Stimulated activated CD4-positive, alpha-beta T cell treated with anti-CD3 and anti-CD28 coated beads, Interleukin-2, amount 100 ng/mL, for 4 hours (primary cell): ENCODE measurements at places on chromosomes 5 and 9.

DNA sequence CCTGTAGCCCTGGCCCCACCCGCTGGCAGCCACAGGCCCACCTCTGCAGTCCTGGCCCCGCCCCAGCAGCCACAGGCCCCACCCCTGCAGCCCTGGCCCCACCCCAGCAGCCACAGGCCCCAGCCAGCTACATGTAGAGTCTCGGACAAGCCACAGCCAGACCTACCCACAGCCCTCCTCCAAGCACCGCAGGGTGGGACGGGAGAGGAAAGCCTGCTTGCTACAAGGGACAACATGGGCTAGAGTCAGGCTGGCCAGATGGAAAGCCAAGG is 49.5 kb upstream of the SARDH start:
- no peak for DNase-seq

DNA sequence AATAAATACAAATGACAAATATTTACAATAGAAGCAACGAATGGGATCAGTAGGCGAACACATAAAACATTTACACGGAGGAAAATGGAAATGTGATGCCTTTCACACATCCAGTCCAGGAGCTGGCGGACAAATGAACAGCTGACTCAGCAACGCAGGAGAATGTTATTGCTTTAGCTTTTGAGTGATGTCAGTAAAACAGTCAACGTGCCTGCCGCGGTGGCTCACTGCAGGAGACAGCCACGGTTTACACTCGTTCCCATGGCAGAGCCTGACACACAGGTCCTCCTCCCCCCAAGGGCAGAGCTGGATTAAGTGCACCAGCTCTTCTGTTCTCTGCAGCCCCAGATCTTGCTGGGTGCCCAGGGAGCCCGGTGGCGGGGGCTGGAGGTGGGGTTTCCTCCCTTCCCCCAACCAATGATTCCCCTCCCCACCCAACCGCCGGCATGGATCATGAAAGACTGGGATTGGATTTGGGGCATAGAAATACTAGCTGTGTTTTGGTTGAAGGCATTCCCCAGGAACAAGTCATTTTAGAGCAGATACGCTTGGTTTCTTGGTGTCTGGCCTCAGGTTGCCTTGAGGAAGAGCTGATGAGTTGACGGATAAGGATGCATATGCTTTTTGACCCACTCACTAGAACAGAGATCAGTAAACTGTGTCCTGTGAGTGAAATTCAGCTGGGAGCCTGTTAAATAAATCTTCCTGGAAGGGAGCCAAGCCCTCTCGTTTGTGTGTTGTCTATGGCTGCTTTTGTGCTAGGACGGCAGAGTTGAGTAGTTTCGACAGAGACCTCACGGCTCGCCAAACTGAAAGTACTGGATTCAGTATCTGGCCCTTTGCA is 12.5 kb downstream of the STC2 start:
- DNase-seq: no peak

GRCh38 chr5:158903006-158903405 is 196.7 kb downstream of the EBF1 start:
- DNase-seq: no peak

- no peak for DNase-seq
Observed at GRCh38 chr5:38723426-38723825, 122.4 kb upstream of the OSMR start.

- no peak for DNase-seq
Observed at GRCh38 chr9:75599126-75599525, 291.3 kb upstream of the PCSK5 start.

DNA sequence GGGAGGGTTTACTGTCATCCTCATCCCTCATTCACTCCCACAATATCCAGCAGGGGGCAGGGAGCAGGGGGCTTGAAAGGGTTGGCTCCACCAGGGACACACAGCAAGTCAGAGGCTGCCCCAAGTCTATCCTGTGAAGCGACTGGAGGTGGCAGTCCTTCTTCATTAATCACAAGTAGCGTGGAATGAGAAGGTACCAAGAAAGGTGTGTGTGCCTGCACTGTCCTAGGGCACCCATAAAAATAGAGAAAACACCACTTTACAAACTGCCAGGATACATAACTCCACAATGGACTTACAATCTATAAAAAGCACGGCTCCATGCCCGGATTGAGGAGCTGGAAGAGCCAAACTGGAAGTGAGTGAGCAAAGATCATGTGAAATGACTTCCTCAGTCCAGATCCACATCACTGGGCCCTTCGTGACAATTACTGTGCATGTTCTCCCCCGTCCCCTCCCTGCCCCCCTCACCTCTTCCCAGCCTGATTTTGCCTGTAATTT is 183.9 kb downstream of the SLIT3 start:
- no peak for DNase-seq

DNA sequence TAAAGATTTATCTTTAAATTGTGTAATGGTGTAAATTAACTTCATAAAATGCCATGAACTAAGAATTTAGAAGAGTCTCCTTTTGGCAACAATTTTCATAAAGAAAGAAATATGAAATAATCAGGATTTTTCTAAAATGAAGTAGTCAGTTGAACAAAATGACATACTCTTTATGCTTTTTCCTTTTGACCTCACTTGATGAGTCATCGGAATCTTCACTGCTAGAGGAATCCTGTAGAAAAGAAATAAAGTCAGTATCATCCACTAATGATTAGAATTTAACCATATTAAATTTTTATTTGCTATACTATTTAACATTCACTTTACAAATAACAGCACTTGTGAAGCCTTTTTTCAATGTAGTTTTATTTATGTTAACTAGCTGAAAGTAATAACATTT is 26.1 kb downstream of the CHD1 start:
- no peak for DNase-seq

GRCh38 chr5:132026516-132027008 is 15.1 kb upstream of the ACSL6 start:
- no peak for DNase-seq

DNA sequence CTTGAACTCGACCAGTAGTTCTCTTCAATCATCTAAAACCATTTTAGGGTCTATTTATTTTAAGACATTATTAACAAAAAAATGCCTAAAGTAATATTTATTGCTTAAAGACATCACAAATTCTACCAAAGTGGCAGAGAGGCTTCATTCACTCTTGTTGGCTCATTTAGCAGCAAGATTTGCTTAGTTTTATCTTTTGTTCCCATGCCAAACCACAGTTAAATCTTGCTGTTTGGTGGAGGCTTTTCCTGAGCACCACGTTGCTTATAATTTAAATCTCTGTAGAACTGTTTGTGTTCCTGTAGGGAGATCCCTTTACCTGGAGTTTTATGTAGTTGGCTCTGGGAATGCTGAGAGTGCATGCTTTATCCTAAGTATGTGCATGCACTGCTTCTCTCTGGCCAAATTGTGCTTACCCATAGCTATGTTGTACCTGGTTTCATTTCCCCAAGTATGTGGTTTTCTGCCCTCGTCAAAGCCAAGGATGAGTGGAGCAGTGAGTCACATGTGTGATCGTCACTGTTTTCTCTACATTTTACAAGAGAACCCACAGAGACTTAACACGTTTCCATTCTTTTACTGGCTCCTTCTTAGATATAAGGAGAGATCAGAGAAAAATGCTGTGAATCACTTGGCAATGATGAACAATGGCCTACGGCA is 42.1 kb upstream of the MAST4 start:
- no peak for DNase-seq

DNA sequence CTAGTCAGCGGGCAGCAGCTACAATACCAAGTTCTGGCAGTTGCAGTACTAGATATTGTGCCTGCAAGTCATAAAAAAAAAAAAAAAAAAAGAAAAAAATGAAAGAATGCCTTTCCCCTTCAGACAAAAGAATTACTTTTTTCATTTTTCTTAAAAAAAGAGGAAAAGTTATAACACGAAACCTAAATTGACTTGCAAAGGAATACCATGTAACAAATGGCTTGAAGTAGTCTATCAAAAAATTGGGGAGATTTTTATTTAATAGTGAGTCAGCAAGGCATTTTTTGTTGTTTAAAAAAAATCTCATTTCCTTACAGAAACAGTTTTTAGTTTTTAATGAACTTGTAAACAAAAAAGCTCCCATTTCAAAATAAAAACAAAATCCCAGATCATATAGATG is 55.6 kb downstream of the CSNK1A1 start:
- DNase-seq: no peak

DNA sequence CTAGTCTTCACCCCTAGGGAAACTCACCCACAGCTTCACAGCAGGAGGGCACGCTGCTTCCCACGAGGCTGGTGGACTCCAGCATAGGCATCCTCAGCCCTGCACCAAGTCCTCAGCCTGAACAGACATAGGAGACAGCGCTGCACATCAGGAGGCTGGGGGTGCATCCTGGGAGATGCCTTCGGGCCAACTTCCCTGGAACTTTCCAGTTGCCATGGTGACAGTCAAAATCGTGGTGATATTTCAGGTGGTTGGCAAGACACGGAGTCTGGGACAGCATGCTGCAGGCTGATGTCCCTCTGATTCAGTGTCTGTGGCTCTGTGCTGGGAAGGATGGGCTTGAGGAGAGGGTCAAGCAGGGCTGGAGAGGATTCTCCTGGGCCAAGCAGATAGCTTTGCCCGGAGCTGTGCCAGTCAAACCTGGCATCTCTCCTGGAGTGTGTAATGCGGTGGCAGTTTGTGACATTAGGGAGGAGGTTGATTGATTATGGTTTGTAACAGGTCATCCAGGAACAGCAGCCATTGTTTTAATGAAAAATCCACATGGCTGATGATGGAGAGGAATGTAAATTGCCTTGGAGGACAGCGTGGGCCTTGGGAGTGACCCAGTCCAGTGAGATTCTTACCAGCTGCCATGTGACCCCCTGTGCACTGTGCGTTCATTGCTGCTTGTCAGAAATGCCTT is 35.6 kb upstream of the SEMA4D start:
- DNase-seq: no peak

GRCh38 chr5:169694091-169694625 is 57.1 kb downstream of the DOCK2 start:
- no peak for DNase-seq

DNA sequence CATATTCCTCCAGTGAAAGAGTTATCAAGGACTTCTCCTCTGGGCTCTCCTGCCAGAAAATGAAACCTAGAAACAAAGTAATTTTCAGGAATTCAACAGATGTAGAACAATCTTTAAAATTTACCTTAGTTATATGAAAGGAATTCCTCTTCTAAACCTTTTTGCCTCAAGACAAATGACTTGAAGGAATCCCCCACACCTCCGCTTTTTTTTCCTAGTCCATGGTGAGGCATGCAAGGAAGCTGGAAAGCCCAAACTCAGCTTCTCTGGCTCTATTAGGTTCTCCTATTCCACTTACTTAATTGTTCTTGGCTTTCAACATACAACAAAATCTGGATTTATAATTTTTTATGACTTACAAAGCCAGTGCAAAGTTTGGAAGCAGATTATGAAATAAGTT is 27.2 kb downstream of the C6 start:
- no peak for DNase-seq

DNA sequence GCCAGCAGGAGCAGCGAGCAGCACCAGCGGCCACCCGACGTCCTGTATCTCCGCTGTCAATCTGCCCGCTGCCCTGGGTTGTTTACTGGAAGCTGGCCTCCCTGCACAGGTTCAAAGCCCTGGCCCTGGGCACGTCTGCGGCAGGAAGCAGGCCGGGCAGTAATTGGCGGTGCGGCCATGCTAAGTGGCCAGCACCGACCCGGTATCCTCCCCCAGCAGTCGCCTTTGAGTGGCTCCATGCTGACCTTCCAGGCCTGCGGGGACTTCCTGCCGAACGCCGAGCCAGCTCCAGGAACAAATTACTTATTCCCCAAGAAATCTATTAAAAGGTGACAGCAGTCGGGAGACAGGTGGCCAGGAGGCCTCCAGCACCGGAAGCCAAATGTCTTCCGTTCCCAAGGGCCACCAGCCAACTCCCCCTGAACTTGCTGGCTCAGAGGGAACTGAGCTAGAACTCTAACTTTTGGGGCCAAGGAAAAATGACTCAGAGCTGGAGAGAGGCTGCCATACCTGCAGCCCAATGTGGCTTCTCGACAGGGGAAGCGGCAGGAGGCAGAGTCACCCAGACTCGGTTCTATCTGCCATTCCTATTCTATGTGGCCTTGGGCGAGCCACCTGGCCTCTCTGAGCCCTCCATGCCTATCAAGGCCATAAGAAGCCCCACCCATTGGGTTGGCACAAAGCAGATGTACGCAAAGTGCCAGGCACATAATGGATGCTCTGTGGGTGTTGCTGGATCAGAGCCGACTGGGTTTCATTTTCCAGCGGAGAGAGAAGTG is 13.7 kb upstream of the PSMB7 start:
- no peak for DNase-seq

- no peak for DNase-seq
Observed at GRCh38 chr9:123343443-123344191, 12.4 kb upstream of the CRB2 start.

- no peak for DNase-seq
Observed at GRCh38 chr9:134230942-134231325, 66.6 kb upstream of the RNU6ATAC start.

DNA sequence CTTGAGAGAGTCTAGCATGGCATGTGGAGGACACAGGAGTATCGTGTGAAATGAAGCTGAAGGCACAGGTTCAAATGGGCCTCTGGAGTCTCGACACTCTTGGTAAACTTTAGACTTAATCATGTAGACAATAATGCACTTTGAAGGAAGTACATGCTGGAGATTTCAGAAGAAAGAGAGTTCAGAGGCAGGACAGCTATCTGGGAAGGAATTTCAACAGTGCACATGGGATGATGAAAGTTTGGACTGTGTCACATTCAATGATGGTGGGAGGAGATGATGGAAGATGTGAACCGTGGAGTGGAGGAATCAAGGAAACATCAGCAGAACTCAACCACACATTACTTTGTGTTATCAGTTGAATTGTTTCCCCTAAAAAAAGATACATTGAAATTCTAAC is 88.6 kb upstream of the PAPPA start:
- no peak for DNase-seq

DNA sequence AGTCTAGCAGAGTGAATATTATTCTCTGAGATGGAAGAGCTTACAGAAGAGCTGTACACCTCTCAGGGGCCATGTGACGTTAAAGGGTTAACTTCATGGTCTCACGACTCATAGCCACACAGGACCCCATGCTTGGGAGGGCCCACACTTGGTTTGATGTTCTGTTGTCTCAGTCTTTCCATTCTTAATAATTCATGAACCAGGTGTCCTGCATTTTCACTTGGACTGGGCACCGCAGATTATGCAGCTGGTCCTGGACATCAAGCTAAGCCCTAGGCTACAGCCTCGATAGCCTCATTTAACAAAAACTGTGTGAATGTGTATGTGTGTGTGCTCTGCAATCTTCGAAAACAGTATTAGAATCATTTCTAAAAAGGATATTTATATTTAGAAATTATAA is 323.5 kb downstream of the PLK2 start:
- no peak for DNase-seq

GRCh38 chr5:56791396-56791795 is 24.0 kb upstream of the MAP3K1 start:
- DNase-seq: no peak

DNA sequence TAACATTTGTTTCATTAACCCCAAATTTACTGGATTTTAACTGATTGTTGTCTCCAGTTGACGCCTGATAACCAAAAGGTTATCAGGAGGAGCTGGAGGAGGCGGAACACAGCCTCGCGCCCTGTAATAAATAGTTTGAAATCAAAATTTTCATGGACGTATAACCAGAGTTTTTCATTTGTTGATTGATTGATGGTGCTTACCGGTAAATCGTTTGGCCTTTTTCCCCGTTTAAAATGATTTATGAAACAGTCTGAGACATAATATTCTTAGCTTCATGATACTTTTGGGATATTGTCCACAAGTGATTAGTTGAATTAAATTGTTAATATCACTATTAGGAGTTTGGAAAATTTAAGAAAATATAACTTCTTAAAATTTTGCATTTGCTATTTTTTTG is 1.7 kb downstream of the FOCAD start:
- DNase-seq: no peak
